ENCODE measurements at places on chromosomes 1 and 21.
A peak's percentile ranks its signal among the peaks of the same experiment; 100 is the strongest.

GRCh38 chr1:46513536-46513935 is 23.9 kb downstream of the DMBX1 start:
- no peak for DNase-seq

DNA sequence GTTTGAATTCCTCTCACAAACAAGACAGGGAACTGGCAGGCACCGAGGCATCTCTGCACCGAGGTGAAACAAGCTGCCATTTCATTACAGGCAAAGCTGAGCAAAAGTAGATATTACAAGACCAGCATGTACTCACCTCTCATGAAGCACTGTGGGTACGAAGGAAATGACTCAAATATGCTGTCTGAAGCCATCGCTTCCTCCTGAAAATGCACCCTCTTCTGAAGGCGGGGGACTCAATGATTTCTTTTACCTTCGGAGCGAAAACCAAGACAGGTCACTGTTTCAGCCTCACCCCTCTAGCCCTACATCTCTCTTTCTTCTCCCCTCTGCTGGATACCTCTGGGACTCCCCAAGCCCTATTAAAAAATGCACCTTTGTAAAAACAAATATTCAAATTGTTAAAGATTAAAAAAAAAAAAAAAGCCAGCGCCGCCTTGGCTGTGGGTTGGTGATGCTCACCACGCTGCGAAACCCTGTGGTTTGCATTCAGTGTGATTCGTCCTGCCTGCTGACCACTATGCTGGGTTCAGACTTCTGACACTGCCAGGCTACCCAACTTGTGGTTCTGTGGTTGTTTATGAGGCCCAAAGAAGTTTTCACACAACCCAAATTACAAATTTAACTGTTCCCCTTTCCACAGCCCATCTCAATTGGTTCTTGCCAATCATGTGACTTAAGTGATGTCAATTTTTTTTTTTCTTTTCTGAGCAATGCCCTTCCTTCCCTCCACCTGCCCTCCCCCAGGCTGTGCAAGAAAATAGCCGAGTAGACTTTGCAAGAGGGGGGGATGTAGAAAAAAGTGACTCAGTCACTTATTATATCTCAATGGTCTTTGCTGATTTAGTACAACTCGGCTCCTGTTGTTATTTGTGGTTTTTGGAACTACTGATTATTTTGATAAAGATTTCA is at the start of gene RUNX1:
TSS of gene RUNX1 (minus strand) at position 597 of the 912 bp plus-strand sequence.
- peak; percentile 33 for DNase-seq

DNA sequence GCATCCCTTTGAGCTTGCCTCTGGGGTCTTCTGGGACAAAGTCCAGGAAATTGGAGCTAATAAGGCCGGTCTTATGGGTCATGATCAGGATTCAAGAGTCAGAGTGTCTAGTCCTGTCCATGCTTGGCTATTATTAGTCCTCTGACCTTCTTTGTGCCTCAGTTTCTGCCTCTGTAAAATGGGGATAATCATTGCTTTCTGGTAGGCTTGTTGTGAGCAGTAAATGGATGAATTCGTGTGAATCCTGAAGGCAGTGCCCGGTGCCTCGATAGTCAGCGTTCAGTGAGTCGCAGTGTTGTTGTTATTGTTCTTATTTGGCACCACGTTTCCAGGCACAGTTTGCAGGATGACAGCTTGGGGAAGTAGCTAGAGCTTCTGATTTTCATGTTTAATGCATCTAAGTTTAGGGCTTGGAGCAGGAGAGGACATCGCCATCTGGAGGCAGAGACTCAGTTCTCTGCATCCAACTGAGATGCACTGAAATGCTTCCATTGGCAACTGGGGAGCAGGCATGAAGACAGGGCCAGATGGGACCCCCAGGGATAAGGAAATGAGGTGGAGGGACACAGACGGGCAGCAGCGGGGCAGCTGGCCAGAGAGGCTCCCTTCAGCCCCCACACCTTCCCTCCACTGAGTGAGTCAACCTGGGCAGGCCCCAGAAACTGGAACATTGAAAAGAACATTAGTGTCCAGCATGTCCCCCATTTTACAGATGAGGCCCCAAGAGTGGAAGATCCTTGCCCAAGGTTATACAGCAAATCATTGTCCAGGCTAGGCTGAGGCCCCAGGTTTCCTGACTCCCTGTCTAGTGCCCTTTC is 160.3 kb downstream of the PTPRU start:
- peak; percentile 6 for DNase-seq

GRCh38 chr1:223363856-223364684 is at the start of gene SUSD4:
Gene SUSD4, minus strand, starts transcription at chr1:223364176. Its CDS starts 751 bp downstream, at chr1:223363425.
- peak; percentile 68 for DNase-seq

DNA sequence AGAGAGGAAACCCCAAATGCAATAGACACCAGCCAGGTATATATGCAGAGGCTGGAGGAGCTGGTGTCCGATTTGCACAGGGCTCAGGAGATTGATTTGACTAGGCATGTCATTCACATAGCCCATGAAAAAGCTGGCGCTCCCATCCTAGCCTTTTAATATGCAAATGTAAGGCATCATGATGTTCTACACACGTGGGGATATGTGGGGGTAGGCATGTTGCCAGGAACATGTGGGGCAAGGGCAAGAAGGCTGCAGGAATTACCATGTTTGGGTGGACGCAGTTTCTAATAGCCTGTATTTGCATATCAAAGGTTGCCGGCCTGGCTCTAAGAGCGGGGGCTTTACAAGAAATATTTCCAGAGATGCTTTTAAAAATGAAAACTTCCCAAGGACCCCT is 11.7 kb upstream of the SH3GLB1 start:
- no peak for DNase-seq

DNA sequence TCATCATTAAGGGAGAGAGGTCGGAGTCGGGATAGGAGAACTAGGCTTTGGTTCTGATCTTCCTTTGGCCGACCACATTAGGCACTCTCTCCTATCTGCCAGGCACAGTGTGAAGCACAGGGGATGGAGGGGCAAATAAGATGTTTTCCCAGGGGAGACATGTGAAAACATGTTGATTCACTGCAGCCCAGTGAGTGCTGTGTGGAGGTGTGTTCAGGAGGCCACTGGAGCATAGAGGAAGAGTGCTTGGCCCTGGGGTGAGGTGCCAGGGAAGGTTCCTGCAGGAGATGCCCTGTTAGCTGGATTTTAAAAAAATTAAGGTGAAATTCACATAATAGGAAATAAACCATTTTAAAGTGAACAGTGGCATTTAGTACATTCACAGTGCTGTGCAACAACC is 3.7 kb downstream of the VANGL2 start:
- DNase-seq, result no peak

GRCh38 chr1:157142765-157143423 is 4.7 kb upstream of the ETV3 start:
- DNase-seq, result no peak

DNA sequence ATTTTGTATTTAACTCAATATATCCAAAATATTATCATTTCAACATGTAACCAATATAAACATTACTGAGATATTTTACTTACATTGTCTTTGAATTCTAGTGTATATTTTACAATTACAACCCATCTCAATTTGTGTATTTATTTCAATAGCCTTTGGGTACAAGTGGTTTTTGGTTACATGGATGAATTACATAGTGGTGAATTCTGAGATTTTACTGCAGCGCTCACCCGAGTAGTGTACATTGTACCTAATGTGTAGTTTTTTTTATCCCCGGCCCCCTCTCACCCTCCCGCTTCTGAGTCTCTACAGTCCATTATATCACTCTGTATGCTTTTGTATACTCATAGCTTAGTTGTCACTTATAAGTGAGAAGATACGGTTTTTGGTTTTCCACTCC is 117.0 kb upstream of the GALNT2 start:
- no peak for DNase-seq

DNA sequence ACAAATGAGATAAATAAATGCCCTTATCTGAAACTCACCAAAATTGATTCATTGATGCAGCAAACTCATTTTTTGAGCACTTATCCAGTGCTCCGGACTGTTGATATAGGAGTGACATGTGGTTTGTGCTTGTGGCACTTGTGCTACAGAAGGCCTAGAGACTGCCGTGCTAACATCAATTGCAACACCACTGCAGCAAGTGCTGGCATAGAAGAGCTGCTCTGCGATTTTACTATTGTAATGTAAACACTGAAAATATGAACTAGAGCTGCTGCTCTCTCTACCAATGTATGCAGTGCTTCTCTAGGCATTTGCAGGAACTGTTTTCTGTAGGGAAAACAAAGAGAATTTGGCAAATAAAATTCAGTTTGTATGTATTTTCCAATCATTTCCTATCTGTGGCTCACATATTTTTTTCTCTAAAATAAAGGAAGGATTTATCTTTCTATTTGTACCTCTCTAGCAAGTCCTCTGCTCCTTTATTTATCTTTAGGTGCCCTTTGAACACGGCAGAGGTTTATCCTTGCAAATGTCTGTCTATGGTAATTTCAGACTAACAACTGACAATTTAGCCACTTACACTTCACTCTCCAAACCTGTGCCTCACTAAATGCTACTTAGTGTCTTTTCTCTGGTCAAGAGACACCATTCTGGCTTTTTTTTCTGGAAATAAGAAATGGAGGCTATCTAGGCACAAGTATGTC is 409.5 kb upstream of the ADGRL2 start:
- no peak for DNase-seq
